ENCODE measurements at places on chromosomes 3 and 15.

DNA sequence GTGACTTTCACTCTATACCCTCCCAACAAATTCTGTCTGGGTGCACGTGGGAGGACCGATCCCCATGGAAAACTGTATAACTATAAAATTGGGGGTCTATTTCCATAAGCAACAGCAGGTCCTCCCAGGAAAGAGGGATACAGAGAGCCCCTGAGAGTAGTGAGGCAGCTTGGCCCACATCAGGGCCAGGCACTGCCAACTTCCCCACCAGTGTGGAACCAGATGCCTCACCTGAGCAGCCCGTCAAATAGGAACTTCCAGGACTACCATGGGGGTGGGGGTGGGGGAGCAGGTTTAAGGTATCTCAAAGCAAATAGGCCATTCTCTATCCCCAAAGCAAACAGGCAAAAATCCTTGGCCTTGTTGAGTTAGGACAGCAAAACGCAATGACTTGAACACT, 33.3 kb upstream of the DUSP7 start:
- no peak for DNase-seq

DNA sequence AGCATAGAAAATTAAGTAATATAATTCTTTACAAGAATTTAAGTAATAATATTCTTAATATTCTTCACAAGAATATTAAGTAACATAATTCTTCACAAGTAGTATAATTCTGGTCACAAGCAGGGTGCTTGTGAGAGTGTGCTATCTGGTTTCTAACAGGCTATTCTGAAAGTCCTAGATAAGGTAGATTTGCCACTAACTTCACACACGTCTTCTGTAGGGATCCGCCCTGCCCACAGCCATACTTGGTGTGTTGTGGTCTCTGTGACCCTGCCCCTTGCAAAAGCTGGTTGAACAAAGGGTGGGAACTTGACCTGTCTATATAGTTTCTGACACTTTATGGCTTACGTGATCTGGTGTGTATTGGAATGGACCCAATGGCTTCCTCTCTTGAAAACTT, 253.4 kb upstream of the MDFIC2 start:
- DNase-seq, result no peak

GRCh38 chr3:115252679-115253078, 105.6 kb upstream of the ZBTB20 start:
- no peak for DNase-seq

DNA sequence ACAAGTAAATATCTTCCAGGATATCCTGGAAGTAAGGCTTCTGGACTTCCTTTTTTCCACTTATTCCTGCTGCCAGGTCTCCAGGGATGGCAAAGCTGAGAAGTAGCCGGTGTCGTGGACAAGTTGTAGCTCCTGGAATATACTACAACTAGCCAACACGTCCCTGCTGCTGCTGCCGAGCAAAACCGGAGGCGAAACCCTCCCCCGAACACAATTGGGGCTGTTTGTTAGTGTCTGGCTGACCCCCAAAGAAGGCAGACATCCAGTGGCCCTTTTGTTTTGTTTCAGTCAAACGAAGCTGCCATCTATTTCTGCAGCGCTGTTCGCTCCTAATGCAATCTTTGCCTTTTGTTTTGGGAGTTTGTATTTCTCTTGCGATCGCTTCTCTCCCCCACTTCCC, 45.3 kb upstream of the EIF5A2 start:
- DNase-seq, result no peak

DNA sequence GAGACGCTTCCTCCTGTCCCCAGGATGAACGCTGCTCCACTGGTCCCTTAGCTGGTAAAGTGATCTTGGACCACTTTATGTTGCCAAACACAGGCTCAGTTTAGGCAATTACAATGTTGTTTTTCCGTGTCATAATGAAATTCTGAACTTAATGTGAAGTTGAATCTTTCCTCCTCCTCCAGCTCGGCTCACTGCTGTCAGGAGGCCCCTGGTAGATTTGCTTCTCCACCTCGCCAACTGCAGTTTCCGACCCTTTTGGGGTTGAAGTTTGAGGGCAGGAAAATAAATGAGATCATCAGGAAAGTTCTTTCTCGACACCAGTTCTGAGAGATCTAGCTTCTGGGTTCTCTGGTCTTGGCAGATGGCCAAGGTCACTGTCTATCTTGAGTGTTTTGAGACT, 27.8 kb downstream of the CFAP161 start:
- no peak for DNase-seq

DNA sequence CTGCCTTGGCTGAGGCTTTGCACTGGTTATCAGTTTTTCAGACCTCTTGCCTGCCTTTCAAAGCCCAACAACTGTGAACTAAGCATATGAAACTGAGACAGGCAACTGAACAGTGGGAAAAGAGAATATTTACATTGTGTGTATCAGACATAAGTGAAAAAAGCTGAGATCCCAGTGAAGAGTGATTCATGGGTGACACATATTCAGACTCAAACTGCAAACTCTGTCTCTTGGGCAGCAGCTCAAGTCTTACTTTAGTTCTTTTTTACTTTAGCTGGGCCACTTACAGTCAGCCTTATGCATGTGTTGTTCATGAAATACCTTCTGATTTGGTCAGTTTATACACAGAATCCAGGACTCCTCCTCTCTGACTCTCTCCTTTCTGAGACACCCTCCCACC, 19.2 kb downstream of the SUCLG2 start:
- peak; percentile 88 for DNase-seq

- DNase-seq, result no peak
These were observed 1.5 kb downstream of the VWA5B2 start for GRCh38 chr3:184230603-184231528.

DNA sequence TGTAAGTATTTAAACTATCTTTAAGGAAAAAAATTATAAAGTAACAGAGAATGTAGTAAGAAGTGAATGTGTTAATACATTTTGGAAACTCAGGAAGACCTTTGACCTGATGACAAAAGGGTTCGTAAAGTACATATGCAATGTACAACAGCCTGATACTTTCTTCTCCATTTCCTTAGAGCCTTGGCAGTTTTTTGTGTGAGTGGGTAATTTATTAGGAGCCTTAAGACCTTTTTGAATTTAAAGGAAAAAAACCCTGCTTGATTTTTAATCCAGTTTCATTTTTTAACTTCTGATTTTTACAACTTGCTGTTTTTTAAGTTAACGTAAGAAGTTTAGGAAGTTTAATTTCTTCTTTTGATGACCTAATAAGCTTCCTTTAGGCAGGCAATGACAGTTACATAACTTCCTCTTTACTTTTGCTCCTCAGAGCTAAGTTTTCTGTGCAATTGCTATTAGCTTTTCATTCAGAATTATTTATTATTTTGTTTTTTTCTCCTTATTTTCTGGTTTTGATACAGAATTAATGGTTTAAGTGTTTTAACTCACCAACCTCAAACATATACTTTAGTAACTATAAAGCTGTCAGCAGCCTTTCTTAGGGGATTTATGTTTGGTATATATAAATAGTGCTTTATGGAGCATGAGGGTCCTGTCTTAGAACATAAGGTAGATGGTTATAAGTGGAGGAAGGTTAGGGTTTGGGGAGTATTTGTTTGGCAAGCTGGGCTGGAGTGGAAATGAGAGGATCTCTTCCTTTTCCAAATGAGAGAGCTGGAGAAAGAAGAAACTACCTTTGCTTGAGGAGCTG, 35.2 kb downstream of the ARMC8 start:
- DNase-seq, result no peak

DNA sequence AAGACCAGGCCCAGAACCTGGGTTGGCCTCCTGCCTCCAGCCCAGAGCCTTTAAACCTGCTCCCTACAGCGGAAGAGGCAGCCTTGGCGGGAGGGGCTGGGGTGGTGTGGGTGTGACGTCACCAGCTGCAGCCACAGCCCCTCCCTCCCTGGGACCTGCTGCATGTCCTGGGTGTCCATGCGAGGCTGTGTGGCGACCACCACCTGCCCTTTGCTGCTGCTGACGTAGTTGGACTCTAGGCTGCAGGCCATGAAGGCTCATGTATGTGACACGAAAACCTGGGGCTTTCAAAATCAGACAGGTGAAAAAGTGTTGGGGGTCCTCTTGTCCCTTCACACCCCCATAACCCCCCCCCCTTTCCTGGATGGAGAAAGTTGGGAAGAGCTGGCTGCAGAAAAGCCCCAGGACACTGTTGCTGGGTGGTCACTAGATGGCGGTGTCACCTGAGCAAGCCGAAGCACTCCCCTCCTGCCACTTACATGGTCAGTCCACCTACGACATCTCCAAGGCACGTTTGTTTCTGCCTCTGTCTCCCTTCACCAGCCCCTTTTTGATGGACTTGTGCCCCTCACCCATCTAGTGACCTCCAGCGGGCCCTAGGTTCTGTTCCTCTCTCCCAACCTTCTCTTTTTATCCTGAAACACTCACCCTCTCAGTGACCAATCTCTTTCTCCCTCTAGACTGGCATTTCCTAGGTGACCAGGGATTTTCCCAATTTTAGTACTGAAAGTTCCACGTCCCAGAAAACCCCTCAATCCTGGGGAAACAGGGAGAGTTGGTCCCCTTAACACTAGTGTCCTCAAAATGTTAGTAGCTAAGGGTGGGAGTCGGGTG, 35.2 kb downstream of the SLC6A20 start:
- DNase-seq, result peak; percentile 60

DNA sequence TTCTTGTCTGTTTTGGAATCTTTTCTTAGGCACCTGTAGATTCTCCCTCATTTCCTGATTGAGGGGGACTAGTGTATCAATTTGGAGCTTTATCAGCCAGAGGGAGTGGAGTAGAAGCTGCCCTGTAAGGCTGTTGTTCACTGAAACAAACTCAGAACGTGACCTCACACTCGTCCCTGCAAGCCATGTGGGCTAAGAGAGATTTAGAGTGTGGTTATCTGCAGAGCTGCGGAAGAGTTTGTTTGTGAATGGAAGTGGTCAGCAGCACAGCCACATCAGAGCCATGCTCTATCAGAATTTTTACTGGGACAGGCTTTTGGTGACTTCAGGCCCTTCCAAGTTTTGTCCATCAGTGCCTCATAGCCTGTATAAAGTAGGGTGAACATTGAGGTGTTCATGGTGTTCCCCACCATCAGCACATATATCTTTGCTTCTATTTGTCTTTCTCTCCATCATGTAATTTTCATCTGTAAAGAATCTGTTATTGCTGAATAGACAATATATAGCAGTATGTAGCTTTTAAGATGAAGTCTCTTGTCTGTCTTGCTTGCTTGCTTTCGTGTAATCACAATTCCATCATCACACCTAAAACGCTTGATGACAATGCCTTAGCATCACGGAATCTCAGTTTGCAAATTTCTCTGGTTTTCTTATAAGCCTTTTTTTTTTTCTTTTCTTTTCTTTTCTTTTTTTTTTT, 37.0 kb downstream of the LARS2 start:
- no peak for DNase-seq

- no peak for DNase-seq
These were observed 271.8 kb upstream of the UBE2E1 start for GRCh38 chr3:23533996-23534395.

DNA sequence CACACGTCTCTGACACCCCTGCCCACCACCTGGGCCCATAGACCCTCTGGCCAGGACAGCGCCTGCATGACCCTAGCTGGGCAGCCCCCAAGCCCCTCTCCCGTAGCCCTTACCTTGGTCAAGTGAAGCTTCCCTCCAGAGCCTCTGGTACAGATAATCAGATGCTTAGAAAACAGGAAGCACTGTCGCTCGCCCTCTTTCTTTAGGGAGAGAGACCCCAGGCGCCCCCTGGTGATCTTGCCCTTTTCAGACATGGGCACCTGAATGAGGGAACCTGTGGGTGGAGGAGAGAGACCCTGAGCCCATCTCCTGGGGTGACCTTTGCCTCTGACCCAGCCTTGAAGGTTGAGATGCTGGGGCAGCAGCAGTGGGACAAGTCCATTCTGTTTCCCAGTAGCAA, 65.4 kb downstream of the RASGRF1 start:
- no peak for DNase-seq

Measured in fibroblast of skin of scalp (primary cell).